ENCODE measurements at places on chromosomes 13 and 19.

DNA sequence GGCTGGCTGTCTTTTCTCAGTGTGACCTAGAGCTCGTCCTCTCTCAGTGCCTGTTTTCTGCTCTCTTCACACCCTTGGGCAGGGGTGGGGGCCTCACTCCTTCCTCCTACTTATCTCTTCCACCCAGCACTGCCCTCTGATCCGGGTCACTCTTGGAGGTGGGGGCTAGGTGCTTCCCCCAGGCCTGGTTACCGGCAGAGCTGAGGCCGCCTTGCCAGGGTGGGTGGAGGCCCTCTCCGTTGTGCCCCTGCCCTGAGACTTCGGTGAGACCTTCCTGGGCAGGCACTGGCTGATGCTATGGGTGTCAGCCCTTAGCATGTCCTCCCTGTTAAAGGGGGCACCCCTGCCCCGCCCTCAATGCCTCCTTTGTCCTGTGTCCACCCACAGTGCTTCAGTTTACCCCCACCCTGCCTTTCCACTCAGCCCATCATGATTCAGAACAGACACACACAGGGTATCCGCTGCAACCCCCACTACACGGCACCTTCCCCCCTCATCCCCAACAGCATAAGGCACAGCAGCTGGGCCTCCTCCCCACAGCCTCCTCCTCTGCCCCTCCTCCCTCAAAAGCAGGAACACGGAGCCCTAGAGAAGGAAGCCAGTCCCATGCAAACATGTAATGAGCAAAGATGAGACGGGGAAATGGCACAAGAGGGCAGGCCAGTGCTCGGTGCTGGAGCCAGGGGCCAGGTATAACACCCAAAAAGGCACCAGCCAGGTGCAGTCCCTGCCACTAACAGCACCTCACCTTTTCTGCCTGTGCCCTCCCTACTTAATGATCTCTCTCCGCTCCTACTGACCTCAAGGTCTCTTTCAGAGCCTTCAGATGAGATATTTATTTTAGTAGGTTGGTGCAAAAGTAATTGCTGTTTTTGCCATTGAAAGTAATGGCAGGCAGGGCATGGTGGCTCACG lies 9.8 kb downstream of the ZGLP1 start:
- no peak for DNase-seq

DNA sequence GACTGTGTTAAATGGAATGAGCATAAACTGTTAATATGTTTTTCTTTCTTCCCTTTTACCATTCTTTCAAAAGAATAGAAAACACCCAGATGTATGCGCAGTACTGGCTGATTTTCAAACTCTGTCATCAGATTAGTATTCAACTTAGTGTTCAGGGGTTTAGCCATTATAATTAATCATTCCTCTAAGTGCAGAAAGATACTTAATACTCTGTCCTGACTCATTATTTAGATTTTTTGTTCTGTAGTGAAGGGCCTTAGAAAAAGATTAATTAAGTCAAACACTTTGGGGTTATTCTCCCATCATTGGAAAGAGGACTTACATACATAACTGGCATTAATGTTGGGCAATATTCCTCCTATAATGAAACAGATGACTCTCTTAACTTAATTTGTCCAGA lies 1316.7 kb upstream of the SLC10A2 start:
- DNase-seq = no peak

- DNase-seq = no peak
These were observed 141.2 kb downstream of the TEX29 start for GRCh38 chr13:111461445-111462149.

GRCh38 chr13:102405499-102406100 lies 3.8 kb upstream of the FGF14 start:
- DNase-seq = no peak

DNA sequence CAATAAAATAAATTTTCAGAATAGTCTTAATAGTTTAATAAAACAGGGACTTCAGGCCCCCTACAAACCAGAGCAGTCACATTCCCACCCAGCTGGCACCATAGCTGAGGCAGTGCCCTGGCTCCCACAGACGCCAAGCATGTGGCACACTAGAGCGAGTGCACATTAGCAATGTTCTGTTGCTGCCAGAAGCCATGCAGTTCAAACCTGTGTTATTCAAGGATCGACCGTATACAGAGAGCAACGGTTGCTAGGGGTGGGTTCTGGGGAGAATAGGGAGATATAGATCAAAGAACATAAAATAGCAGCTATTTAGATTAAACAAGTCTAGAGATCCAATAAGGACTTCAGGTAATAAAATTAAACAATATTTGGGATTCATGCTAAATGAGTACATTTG lies 419.3 kb upstream of the KLHL1 start:
- DNase-seq = no peak
